Stimulated activated CD8-positive, alpha-beta memory T cell treated with anti-CD3 and anti-CD28 coated beads, Interleukin-15, amount 100 ng/mL, for 48 hours (primary cell): ENCODE measurements at places on chromosomes 1 and 21.

DNA sequence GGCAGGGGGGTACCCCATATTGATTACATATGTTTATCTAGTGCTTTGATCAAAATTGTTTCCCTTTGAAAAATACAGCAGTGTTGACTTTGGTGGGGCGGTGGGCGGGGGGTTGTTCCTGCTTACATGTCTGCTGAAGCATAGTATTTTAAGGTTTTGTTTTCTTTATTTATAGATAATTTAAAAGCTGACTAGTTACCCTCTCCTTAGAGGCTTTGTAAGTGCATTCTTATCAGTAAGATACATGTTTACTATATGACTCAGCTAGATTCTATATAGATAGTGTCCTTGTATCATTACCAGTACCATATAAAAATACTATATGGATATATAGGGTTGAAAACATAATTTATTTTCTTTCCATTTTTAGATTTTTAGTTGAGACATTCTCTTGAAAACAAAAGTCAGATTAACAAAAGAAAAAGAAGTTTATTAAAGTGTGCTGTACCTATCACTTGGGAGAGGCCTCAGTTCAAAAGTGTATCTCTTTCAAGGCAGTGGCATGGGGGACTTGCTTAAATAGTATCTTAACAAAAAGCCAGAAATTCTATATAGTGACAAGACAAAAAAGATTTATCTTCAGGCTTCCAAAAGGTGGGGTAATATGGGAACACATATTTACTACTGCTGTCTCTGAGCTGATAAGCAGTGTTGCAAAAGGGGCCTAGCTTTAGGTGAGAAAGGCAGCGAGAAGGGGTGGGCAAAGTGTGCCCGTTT is 79.0 kb downstream of the HS2ST1 start:
- DNase-seq = no peak

- DNase-seq = no peak
These were observed 4.8 kb upstream of the CHIA start for GRCh38 chr1:111285879-111286278.

- DNase-seq = no peak
These were observed 416.1 kb downstream of the MRPL39 start for GRCh38 chr21:25191141-25191540.

GRCh38 chr1:45673956-45674355 is 12.4 kb downstream of the GPBP1L1 start:
- no peak for DNase-seq

DNA sequence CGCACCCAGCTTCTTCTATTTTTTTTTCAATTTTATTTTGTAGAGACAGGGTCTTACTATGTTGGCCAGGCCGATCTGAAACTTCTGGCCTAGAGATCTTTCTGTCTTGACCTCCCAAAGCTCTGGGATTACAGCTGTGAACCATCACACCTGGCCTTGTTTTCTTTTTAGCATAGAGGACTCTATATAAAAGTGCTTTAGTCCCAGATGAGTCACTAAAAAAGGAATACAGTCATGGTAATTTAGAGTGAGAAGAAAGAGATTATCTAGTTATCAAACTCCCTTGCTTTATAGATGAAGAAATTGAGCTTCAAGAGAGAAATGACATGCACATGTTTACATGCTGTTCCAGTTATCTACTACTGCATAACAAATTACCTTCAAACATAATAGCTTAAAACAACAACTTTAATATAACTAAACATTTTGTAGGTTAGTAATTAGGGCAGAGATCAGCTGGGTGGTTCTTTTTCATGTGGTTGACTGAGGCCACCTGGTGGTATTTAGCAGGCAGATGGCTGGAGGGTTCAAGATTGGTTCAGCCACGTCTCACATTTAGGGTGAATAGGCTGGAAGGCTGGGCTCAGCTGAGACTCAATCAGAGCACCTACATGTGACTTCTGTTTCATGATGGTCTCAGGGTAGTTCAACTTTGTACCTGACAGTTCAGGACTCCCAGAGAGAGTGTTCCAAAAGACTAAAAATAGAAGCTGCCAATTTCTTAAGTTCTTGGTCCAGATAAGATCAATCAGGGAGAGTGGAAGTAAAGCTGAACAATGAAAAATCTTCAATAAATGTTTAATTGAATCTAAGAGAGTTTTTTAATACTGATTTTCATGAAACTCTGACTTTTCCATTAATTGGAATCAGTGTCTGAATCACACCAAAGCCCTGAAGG is 16.9 kb upstream of the MTF2 start:
- DNase-seq = no peak

- no peak for DNase-seq
These were observed 9.1 kb upstream of the C1orf159 start for GRCh38 chr1:1124786-1125642.

- DNase-seq = no peak
These were observed 1.7 kb upstream of the HLX start for GRCh38 chr1:220877377-220878095.

GRCh38 chr1:19439464-19440171 is 45.7 kb downstream of the CAPZB start:
- DNase-seq = no peak

- no peak for DNase-seq
These were observed 3.1 kb downstream of the TMEM125 start for GRCh38 chr1:43272576-43273571.

DNA sequence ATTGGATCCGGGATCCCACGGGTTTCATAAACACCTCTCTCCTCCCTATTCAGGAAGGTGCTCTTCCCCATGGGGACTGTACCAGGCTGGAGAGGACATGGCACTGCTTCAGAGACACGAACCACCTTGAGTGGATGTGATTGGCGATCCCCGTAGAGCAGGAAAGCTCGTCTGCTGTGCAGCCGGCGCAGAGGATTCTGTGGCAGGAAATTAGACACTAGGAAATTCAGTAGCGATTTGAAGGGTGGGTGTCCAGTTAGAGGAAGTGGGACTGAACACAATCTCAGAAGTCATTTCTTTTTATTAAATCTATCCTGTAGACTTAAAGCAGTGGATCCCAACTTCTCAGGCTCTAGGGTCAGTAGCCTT is 767 bp downstream of the PDIK1L start:
- no peak for DNase-seq

- DNase-seq = no peak
These were observed 6.7 kb upstream of the CD55 start for GRCh38 chr1:207314816-207315215.

GRCh38 chr1:168491527-168492164 is 52.2 kb downstream of the XCL2 start:
- DNase-seq = no peak

DNA sequence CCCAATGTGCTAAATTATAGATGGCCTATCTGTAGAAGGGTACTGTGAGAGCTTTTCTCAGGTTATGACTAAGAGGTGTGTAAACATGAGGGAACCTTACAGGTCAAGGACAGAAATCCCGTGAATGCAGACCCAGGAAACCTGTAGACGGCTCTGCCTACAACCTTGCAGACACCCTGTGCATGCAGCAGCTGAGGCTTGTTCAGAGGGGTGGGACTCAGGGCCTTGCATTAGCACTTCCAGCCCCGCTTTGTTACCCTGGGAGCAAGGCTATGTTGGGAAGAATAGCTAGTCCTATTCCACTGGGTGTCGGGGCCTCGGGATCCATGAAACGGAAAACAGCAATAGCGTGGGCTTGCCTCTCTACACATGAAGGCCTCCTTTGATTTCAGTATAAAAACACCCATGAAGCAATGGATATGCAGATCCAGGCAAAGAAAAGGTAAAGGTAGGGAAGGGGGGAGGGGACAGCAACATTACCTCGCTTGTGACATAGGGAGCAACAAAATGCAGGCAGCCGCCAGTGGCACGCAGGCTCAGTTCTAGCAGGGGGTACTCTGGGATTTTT is 9.5 kb upstream of the NDUFS5 start:
- no peak for DNase-seq

- no peak for DNase-seq
These were observed 1.0 kb downstream of the TMEM51 start for GRCh38 chr1:15154480-15155036.

GRCh38 chr1:34470401-34470800 is 284.4 kb upstream of the GJB5 start:
- no peak for DNase-seq

DNA sequence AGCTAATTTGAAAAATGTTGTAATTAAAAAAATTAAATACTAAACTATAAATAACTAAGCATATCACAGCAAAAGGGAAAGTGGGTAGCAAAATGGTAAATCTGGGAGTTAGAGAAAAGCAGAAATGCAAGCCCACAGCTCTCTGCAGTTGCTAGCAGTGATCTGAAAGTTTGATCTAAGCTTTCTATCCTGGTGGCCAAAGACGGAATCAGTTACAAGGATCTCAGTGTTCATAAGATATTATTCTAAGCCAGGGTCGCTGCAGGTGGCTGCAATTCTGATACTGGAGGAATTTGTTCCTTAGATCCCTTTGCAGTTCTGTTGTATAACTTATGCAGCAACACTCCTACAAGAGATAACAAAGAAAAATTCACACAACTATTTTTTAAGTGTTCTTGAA is 363.7 kb downstream of the SETD4 start:
- no peak for DNase-seq

- DNase-seq = peak; percentile 63
These were observed 2.7 kb downstream of the TMEM200B start for GRCh38 chr1:29120947-29121485.

DNA sequence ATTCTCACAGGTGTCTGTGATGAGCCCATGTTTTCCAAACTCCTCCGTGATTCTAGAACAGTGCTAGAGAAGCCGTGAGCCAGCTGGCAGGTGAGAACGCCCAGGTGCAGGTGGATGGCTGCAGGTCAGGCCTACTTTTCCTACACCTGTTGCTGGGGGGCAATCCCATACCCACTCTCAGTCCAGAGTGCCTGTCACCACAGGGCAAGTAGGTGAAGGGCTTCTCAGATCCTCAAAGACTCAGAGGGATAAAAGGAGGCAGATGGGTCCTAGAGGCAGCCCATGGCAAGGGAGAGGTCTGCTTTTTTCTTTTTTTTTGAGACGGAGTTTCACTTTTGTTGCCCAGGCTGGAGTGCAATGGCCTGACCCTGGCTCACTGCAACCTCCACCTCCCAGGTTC is 50.7 kb upstream of the H6PD start:
- DNase-seq = no peak

DNA sequence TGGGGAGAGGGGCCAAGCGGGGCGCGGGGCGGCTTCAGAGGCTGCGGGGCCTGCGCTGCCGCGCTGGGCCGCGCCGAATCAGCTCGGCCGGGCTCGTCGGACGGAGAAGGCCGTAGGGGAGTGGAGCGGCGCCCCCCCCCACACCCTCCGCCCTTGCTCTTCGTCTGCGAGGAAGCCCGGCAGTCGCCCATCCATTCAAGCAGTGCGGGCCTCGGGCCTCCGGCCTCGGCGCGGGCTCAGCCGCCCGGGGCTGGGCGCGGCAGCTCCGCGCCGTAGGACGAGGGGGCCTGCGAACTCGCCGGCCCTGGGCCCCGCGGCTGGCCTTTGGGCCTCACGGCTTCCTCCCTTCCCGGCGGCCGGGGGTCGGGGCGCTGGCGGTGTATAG is 564 bp downstream of the CTPS1 start:
- no peak for DNase-seq

GRCh38 chr1:50419907-50420677 is 3.2 kb downstream of the DMRTA2 start:
- no peak for DNase-seq

DNA sequence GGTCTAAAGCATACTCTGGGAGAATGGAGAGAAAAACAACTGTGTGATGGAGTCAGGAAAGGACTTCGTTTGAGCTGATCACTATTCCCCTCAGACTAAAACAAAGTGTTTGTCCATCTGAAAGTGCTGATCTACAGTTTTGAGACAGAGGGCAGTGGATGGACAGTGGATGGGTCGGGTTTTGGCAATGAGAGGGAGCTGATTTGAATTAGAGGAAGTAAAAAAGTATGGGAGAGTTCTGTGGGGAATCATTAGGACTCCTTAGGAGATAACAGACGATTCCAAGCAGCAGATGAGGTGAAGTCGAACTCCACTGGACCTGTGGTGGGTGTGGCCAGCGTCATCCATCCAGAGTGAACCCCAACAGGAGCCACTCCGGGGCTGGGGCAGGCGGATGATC is 62.3 kb downstream of the PTGS2 start:
- DNase-seq = no peak

- no peak for DNase-seq
These were observed at the start of gene CR1 for GRCh38 chr1:207495801-207496792. Gene CR1, plus strand, starts transcription at chr1:207496157. Its CDS starts 111 bp downstream, at chr1:207496268.

GRCh38 chr1:147225193-147225730 is at the start of gene FMO5:
Gene FMO5, minus strand, starts transcription at chr1:147225339. Its CDS starts 310 bp downstream, at chr1:147225029.
- peak; percentile 9 for DNase-seq

DNA sequence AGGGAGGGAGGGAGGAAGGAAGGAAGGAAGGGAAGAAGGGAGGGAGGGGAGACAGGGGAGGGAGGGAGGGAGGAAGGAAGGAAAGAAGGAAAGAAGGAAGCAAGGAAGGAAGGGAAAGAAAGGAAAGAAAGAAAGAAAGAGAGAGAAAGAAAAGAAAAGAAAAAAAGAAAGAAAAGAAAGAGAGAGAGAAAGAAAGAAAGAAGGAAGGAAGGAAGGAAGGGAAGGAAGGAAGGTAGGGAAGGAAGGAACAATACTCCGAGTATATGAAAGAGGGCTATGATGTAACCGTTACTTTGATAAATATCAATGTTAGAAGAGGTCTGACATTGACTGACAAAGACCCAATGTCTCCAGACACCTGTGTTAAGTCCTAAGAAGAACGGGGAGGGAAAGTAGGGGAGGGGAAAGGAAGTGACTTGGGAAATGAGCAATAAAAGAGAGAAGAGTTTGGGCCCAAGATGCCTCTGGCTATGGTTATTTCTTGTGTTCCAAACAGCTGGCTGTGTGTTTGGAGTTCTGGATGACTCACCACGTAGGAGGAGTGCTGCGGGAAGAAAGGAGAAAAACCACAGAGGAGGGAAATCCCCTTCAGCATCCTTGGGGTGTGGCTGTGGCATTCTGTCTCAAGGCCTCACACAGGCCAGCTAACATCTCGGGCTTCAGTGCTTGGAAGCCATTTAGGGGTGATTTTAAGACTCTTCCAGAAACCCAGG is 37.0 kb upstream of the RXRG start:
- peak; percentile 0 for DNase-seq

- DNase-seq = no peak
These were observed 37.2 kb downstream of the WNT4 start for GRCh38 chr1:22105611-22106207.

DNA sequence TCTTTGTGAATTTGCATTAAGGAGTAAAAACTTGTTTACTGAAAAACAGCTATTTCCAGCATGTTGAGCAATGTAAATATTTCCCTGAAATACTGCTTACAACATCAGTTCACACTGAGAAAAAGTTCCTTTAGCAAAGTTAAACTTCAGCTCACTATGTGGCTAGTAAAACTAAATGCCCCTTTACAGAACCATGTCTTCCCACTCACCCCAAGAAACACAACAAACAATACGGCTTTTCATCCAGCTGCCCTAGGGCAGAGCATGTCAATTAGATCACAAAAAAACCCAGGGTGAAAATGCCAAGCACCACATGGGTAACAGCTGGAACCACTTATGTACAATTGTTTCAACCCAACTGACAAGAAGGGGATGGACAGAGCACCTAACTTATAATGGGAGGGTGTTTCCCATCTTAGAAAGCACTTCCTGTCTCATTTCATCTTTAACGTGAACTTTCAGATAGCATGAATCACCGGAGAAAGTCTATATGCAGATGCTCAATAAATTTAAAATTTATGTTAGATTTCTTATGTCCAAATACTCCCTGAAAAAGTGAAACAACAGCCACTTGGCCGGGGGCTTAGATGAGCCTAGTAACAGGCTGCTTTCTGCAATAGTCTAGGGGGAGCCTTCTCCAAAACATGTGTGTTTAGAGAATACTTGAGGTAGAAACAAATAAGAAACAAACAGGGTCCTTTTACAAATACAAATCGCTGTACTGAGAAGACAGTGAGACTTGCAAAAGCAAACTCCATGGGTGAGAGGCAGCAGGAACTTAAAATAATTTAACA is 6.6 kb downstream of the NID1 start:
- no peak for DNase-seq

GRCh38 chr1:145995148-145995881 is 1.1 kb downstream of the TXNIP start:
- no peak for DNase-seq
